ENCODE measurements at places on chromosomes 6 and 20.

GRCh38 chr6:48067148-48067712 lies 43.8 kb downstream of the PTCHD4 start:
- no peak for DNase-seq

DNA sequence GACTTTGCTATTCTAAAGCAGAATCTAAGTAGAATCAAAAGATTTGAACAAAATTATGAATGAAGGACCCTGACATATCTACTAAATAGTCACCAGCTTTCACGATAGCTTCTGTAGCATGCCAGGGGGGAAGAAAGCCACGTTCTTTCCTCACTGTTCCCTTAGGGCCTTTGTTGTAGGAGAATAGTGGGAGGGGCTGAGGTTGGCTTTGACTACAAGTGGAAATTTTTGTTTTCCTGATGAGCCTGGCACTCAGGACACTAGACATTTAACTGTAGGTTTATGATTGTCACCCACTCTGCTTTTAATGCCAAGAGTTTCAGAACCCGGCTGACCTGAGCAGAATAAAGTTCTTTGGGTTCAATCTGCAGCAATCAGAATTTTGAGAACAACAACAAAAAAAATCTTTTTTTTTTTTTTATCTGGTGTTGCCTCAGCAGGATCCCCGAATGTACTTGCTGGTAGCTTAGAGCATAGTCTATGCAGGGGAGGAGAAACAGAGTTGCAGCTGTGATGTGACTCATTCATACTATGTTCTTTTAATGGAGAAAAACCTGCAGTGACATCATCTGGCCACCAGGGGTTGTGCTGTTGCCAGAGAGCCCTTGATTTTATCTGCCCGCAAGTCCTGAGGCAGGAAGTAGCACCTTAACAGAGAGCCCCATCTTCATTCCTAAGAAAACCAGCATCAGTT lies 38.5 kb downstream of the TPD52L1 start:
- peak; percentile 12 for DNase-seq

- no peak for DNase-seq
Measured at GRCh38 chr6:127857051-127857637, 43.7 kb downstream of the THEMIS start.

DNA sequence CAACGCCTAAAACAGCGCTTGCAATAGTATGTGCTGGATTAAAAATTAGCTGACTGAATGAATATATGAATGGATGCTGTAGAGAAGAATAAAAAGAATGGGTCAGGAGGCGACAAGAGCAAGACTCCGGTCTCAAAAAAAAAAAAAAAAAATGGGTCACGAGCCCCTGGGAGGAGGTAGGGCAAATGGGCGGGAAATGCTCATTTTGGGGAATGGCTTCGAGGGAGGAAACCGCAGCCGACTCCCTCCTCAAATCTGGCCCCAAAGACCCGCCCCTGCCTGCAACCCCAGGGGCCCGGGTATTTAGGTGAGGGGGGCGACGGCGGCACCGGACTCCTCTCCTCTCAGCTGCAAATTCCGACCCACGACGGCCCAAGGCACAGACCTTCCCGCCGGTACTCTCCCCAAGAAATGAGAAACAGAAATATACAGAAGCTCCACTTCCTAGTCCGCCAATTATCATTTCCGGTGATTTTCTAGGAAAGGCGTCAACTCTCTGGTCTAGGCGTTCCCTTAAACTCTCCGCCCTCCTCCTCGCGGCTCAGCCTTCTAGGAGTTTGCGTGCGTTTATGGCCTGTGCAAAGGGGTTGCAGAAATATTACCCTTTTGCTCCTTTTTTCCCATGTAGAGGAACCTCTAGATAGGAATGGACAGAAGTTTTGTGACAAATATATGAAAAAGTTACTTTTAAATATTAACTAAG lies at the start of gene ZNF311:
Gene ZNF311 (minus strand): TSS at position 133 of the 703 bp plus-strand sequence. CDS start 1,361 bp downstream, outside the sequence.
- DNase-seq = no peak

DNA sequence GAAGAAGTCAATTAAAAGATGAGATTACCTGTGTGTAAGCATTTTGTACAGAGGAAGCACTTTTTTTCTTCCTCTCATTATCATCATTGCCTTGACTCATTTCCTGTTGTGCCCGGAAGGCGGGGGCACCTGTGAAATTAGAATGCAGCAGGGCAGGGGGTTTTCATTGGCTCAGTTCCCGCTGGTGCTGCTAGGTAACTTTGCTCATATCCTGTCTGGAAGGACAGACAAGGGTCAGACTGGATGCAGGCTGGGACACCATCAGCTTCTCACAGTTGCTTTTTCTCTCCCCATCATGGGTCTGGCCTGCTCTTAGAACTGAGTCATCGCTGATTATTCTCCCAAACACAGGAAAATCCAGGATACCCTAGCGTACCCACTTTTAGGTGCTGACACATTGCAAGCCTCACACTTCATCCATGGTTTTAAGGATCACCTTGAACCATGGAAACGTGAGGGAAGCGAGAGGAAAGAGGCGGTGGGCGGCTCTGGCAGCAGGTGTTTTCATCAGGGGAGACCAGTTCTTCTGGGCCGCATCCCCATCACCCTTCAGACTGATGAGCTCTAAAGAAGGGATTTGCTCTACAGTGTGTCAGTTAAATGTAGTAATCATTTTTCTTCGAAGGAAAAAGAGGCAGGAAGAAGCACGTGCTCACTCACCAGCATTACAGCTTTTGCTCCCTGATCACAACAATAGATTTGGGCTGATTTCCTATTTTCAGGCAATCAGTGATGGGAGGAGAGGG lies 195.7 kb upstream of the SASH1 start:
- DNase-seq = no peak

GRCh38 chr6:139473731-139474130 lies 99.3 kb upstream of the CITED2 start:
- DNase-seq = no peak

- DNase-seq = no peak
Measured at GRCh38 chr6:150702675-150703074, 103.0 kb downstream of the PLEKHG1 start.

DNA sequence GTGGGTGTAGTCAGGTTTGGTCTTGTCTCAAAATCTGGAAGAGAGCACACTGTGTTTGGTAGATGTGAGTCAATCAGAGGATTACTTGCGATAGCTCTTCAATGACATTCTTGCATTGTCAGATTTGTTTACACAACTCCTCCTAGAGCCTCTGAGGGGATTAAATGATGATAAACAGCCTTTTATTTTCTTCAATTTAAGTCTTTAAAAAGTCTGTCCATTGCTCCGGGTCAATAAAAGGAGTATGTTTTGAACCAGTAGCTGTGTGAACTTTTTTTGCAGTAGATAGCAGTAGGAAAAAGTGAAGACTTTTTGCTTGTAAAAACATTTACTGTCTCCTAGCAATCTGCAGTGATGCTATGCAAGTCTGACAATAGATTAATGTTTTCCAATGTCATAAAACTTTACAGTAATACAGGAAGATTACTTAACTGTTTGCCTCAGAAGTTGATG lies 49.9 kb downstream of the GJA1 start:
- no peak for DNase-seq

GRCh38 chr20:35009665-35010328 lies 54.1 kb downstream of the MYH7B start:
- DNase-seq = no peak

DNA sequence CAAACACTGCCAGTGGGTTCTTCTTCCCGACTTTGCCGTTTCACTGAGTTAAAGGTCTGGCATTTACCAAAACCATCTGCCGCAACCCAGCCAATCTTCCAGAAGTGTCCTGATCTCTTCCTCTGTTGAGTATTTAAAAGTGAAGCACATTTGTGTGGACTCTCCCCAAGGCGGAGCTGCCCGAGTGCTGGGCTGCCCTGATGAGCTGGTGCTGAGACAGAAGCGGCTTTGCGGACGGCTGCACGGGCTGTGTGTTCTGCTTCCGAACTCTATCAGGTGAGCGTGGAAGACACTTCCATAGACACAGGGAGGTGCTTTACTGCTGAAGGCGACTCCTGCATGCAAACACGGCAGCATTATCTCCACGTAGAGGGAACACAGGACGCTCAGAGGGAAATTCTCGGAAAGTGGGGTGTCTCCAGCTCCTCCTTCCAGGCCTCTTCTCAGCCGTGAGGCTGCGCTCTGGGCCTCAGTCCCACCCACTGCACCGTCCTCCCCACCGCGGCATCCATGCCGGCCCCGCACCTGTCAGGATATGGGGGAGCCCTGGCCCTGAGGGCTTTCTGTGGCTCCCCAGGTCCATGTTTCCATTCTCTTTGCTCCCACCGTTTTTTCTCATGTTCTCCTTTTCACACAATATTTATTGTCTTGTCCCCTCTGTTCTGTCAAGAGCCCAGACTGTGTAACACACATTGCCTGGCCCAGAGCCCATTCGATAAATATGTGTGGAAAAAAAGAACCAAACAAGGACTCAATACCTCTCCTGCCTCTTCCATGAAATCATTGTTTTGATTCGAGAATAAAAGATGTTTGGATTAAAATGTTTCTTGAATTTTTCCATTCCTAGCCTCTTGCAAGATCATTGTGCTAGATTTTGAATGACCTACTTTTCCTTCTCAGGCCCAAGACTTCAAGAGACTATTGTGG lies 205.1 kb downstream of the DLL1 start:
- no peak for DNase-seq

DNA sequence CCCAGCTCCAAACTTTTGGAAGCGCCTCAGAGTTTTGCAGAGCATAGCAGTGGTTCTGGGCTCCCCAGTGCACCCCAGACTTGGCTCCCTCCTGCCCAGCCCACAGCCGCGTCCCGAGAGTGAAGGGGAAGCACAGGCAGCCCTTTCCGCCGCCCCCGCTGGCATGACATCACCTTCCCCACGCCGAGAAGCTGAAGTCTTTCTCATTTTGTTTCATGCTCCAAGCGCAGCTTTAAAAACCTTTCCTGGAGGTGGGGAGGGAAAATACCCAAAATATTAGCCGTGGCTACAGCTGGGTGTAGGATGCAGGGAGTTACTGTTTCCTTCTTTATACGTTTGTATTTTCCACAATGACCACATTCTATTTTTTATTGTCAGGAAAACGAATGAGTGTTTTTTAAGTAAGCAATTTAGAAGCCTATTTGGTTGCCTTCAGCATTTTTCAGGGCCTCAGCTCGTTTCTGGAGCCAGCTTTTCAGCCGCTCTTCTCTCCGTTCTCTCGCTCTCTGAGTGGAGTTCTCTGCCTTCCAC lies 72.9 kb downstream of the SNX5 start:
- DNase-seq = no peak

DNA sequence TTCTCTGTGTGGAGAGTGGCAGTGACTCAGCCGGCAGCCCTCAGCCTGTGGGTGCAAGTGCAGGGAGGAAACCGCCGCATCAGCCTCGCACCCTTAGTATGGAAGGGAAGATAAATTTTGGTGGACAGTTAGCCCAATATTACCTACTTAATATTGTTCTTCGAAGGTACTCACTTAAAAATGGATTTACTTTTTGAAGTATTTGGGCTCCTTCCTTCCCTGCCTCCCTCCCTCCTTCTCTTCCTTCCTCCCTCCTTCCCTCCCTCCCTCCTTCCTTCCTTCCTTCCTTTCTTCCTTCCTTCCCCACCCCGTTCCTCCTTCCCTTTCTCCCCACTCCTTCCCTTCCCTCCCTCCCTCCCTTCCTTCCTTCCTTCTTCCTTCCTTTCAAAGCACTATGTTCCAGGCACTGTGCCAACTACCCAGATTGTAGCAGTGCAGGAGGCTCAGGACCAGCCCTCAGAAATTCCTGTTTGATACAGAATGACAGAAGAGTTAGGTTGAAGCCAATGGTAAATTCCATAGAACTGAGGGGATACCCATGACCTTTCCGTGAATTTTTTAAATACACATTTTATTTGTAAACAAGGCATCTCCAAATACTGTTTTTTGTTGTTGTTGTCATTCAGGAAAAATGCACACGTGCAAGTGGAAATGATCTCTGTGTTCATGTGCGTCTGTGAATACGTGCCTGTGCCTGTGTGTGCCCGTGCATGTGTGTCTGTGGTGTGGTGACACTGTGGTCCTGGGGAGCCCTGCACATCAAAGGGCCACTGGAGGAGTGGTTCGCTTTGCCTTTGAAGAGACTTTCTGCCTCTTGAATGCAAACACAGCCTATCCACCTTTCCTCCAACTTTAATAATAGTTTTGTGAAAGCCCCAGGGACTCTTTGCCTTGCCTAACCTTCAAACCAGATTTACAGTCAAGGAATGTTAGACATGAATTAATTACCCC lies 141.7 kb downstream of the EDN3 start:
- DNase-seq = no peak

GRCh38 chr6:160505970-160506369 lies 157.8 kb downstream of the SLC22A3 start:
- DNase-seq = no peak

GRCh38 chr6:53974941-53975340 lies 136.3 kb upstream of the MLIP start:
- no peak for DNase-seq

- DNase-seq = no peak
Measured at GRCh38 chr6:166167801-166168615, at the start of gene TBXT. Gene TBXT (minus strand): TSS chr6:166167851. CDS start chr6:166167591, 260 bp downstream.

- DNase-seq = no peak
Measured at GRCh38 chr6:71294121-71294523, 5.5 kb downstream of the OGFRL1 start.

DNA sequence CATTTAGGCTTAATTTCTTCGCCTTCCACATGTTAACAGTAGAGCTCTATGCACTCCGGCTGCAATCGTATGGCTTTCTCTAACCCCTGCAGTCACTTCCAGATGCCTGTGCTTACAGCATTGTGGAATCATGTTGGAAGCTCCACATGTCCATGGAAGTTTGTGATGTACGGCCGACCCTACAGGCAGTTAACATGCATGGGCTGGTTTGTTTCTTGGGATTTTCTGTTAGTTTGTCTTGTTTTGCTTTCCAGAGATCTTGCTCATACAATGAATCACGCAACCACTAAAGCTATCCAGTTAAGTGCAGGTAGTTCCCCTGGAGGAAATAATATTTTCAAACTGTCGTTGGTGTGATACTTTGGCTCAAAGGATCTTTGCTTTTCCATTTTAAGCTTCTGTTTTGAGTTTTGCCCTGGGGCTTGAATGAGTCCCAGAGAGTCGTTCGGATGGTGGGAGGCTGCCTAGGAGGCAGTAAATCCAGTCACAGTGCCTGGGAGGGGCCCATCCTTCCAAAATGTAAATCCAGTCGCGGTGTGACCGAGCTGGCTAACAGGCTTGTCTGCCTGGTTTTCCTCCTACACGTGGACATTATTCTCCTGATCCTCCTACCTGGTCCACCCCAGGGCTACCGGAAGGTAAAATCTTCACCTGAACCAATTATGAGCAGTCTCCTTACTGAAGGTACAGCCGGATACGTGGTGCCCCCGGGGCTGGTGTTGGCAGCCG lies 225.9 kb downstream of the SMOC2 start:
- DNase-seq = no peak

GRCh38 chr20:63686492-63687321 lies 9.7 kb upstream of the TNFRSF6B start:
- no peak for DNase-seq

- no peak for DNase-seq
Measured at GRCh38 chr6:3304500-3305215, 45.9 kb downstream of the PSMG4 start.

Measured in SIG-M5 (cell line).